HL-60 (cell line): ENCODE measurements at places on chromosomes 3 and 15.
A peak's percentile ranks its signal among the peaks of the same experiment; 100 is the strongest.

DNA sequence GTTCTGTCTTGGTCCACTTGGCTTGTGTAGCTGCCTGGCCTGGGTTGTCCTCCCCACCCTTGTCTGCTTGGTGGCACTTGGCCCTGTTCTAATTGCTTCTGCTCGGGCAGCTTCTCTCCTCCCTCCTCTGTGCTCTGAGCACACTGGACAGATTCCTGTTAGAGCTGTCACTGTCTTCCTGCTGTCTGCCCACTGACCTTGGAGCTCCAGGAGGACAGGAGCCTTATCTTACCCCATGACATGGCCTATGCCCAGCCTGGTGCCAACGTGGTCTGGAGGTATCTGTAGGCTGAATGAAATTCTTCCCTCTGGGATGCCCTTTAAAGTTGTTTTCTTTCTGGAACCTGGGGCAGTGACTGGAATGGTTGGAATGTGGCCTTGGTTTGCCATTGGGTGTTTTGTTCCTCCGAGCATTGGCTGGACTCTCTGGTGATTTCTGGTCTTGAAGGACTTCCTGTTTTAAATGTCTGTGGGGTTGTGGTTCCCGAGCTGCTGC lies 94.1 kb downstream of the FAM43A start:
- peak; percentile 35 for DNase-seq

DNA sequence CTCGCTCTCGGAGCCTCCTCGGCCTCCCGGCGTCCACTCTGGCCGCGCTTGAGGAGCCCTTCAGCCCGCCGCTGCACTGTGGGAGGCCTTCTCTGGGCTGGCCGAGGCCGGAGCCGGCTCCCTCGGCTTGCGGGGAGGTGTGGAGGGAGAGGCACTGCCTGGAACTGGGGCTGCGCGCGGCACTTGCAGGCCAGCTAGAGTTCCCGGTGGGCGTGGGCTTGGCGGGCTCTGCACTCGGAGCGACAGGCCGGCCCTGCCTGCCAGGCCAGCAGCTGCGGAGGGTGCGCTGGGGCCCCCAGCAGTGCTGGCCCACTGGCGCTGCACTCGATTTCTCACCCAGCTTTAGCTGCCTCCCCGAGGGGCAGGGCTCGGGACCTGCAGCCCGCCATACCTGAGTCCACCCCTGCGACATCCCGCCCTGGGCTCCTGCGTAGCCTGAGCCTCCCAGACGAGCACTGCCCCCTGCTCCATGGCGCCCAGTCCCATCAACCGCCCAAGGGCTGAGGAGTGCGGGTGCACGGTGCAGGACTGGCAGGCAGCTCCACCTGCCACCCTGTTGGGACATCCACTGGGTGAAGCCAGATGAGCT lies 765.0 kb downstream of the IGSF11 start:
- no peak for DNase-seq

GRCh38 chr3:128584412-128585020 lies 66.1 kb downstream of the RPN1 start:
- DNase-seq: peak; percentile 79

DNA sequence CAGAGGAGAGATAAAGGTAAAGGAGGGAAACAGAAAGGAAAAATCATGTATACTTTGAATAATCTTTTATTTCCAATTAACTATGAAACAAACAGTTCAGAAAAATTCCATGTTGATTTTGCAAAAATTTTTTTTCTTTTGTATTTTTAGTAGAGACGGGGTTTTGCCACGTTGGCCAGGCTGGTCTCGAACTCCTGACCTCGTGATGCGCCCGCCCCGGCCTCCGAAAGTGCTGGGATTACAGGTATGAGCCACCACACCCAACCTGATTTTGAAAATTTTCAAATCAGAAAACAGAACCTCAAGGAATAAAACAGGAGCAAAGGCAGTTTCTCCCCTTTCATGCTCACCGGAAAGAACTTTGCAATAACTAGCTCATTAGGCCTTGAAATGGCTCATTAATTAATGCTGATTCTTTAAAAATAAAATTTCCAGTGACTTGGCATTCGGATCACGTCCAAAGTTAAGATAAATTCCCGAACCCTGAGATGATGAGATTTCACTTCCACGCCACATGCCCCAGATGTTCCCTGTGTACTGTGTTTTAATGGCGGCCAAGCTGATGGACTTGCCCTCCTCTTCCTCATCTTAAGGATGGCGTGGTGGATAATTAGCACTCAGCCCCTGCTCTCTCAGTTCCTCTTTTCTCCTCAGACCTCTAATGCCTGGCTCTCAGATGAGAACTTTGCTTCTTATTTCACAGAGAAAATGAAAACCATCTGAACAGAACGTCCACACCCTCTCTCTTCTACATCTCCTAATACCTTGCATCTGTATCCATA lies 10.8 kb downstream of the BCL2L10 start:
- DNase-seq: no peak

- no peak for DNase-seq
Measured at GRCh38 chr3:4837374-4837930, 141.8 kb upstream of the BHLHE40 start.

DNA sequence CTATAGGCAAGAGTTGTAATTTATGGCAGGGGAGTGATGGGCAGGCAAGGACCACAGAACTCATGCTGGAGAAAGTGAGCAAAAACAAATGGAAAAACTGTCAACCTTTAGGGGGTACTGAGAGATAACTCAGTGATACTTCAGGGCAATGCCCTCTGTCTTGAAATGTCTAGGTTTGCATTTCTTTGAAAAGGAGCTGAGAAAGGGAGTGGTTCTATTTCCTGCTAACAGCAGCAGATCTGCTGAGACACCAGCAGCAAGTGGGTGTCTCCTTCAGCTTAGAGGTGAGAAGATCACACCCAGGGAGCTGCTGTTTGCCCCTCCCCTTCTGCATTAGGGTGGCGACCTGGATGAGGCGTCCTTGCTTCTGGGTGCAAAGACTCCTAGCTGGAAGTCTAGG lies 42.3 kb upstream of the XIRP1 start:
- DNase-seq: no peak

DNA sequence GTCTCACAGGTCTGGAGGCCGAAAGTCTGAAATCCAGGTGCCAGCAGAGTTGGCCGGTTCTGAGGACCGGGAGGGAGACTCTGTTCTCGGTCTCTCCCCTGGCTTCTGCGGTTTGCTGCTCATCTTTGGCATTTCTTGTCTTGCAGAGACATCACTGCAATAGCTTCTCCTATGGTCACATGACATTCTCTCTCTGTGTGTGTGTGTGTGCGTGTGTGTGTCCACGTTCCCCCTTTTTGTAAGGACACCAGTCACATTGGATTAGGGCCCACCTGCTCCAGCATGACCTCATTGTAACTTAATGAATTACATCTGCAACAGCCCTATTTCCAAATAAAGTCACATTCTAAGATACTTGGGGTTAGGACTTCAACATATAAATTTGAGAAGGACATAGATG lies 12.4 kb upstream of the ATP10A start:
- DNase-seq: no peak

DNA sequence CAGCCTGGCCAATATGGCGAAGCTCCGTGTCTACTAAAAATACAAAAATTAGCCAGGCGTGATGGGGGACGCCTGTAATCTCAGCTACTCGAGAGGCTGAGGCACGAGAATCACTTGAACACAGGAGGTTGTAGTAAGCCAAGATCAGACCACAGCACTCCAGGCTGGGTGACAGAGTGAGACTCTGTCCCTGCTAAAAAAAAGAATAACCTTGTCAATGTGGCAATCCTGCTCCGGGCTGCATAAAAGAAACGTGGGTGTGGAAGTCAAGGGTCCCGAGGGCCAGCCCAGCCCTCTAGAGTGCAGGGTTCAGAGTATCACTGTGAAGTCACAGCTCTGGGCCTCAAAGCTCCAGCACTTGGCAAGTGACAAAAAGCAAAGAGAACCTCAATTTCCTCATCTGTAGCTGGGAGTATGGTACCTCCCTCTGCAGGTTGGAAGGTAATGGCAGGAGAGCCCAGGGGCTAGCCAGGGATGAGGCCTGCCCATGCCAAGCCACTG lies 73.5 kb upstream of the IQSEC1 start:
- no peak for DNase-seq
